Adipocyte (in vitro differentiated cells): ENCODE measurements at places on chromosomes 12 and 14.

GRCh38 chr12:107302649-107303341 is 209.4 kb upstream of the CRY1 start:
- DNase-seq: no peak

DNA sequence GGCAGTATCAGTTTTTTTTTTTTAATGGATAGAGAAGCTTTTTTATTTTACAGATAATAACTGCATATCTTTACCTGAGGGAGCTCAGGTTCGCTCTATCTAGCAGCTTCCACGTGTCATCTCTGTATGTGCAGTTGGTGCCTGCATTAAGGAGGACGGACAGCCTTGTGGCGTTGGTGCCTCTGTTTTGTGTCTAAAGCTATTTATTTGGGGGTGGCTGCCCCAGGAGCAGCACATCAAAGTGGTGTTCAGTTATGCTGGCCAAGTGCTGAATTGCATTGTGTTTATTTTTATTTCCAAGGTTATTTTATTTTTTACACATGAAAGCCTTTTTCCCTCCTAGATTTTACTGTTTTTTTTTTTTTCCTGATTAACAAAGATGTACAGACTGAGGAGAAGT is 59.7 kb downstream of the RASSF3 start:
- no peak for DNase-seq

GRCh38 chr14:84807673-84808072 is 722.3 kb upstream of the FLRT2 start:
- DNase-seq: no peak

- DNase-seq: no peak
These were observed 35.9 kb upstream of the WNK1 start for GRCh38 chr12:716506-716905.

GRCh38 chr12:95687937-95688336 is 102.6 kb downstream of the NTN4 start:
- DNase-seq: no peak

DNA sequence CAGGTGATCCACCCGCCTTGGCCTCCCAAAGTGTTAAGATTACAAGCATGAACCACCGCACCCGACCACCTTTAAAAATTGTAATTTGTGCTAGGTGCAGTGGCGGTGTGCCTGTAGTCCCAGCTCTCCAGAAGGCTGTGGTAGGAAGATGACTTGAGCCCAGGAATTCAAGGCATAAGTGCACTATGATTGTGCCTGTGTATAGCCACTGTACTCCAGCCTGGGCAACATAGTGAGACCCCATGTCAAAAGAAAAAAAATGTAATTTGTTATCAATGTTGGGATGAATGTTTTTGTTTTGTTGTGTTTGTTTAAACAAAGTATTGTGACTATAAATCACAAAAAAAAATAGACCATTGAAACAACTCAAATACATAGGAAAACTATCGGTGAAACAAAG is 43.1 kb upstream of the NAP1L1 start:
- DNase-seq: no peak

DNA sequence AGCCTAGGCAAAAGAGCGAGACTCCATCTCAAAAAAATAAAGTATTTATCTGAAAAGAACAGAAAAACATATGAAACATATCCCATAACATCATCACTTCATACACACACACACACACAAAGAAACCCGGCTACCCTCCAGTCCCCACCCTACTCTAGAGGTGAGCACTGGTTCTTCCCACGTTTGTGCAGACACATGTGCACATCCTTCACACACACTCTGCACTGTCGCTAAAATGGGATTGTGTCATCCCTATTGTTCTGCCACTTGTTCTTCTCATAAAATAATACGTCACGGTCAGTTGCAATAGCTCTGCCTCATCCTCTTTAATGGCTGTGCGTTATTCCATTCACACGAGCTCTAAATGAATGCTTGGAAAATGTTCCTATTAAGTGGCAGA is 85.9 kb upstream of the ANO2 start:
- DNase-seq: no peak

DNA sequence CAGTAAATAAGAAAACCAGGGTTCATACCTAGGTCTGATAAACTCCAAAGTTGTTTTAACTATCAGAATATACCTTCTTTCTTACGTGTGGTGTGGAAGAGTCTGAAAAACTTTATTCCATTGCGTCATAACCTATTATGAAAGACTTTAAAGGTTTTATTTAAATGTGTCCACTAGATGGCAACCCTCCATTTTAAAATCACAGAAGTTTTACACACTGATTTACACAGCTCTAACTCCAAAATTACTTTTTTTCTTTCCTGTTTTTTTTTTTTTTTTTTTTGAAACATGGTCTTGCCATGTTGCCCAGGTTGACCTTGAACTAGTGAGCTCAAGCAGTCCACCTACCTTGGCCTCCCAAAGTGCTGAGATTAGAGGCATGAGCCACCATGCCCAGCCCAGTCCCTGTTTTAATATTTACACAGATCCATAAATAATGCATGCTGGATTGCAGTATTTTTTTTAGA is 17.3 kb upstream of the TMPRSS12 start:
- DNase-seq: peak; percentile 95

- DNase-seq: no peak
These were observed 256.4 kb downstream of the SSPN start for GRCh38 chr12:26451763-26452162.

GRCh38 chr12:6294156-6295093 is 16.1 kb upstream of the PLEKHG6 start:
- DNase-seq: no peak

DNA sequence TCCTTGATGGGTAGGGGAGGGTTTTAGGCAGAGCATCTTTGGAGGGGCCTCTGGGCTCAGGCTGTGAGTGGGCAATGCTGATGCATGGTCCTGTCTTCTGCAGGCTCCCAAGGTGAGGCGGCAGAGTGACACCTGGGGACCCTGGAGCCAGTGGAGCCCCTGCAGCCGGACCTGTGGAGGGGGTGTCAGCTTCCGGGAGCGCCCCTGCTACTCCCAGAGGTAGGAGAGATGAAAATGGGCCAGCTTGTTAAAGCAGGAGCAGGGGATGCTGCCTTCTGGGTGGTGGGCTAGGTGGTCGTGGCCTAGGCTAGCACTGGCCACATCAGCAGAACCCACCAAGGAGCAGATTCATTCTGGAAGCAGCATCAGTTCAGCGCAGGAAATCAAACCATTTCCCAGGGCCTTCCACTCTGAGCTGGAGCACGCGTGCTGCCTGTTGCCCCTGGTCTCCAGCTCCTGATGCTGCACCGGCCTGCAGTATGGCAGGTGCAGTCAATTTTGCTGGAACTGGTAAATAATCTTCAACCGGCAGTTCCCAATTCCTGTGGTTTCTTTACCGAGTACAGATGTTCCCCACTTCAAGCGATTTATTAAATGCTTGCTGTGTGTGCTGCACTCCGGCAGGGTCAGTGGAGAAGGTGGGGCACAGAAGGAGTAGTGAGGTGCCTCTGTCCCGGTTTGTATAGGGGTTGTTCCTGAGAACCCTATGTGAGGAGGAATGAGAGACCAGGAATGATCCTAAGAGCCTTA is 7.4 kb downstream of the PAPLN start:
- no peak for DNase-seq

GRCh38 chr12:47812797-47813510 is 6.7 kb downstream of the HDAC7 start:
- DNase-seq: peak; percentile 92

- no peak for DNase-seq
These were observed 179.6 kb downstream of the TMTC2 start for GRCh38 chr12:82866227-82866775.

GRCh38 chr12:59115526-59115925 is 195.2 kb upstream of the LRIG3 start:
- DNase-seq: peak; percentile 81

- no peak for DNase-seq
These were observed 6.6 kb upstream of the DLK1 start for GRCh38 chr14:100719976-100720520.

- DNase-seq: no peak
These were observed 12.8 kb downstream of the TDG start for GRCh38 chr12:103978384-103978982.

- peak; percentile 39 for DNase-seq
These were observed 465 bp downstream of the ADSS1 start for GRCh38 chr14:104724407-104724980.
